H1 (cell line): ENCODE measurements at places on chromosomes 2 and 18. TPM values are rescaled to one million over a fixed set of nuclear protein-coding genes. Genes with fewer than 3 reads are reported as not detected.

The KCNG2 gene
- 0.71 and 0.74 TPM in 2 replicates for polyA plus RNA-seq

The FBXO15 gene
- 0.75 and 0.85 TPM in 2 replicates for polyA plus RNA-seq

The LOXHD1 gene
- 0.02 and 0.03 TPM in 2 replicates for polyA plus RNA-seq

The CREG2 gene
- 1.7 and 2.0 TPM in 2 replicates for polyA plus RNA-seq

The CPO gene
- 0.50 and 1.3 TPM in 2 replicates for polyA plus RNA-seq

The OBSL1 gene
- polyA plus RNA-seq, result 116 and 205 TPM in 2 replicates

The IL36B gene
- polyA plus RNA-seq, result not detected in 2 replicates
